ENCODE measurements at places on chromosomes 7 and 10. TPM values are rescaled to one million over a fixed set of nuclear protein-coding genes. Genes with fewer than 3 reads are reported as not detected.

DNA sequence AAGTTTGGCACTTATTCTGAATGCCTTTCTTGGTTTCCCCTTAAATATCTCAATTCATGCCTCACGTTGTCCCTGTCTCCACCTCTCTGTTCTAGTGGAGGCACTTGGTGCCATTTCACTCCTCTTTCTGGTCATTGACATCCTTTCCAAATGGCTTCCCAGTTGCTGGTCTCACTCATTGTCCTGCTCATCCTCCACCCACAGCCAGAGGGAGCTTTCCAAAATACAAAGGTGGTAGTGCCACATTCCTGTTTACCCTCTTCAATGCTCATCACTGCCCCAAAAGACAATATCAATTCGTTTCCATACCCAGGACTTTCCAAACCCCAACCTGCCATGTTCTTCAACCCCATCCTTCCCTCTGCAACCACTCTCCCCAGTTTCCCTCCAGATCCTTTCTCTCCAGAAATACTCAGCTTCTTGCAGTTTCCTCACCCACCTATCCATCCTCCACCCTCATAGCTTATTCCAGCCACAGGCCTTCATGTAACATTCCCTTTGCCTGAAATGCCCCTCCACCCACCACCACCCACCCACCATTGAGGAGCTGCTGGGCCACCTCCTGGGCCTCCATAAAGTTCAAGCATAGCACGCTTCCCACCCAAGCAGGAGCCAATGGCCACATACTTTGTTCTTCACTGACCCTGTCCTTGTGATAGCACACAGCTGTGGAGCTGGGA is 63.1 kb upstream of the ADRB1 start:
- DNase-seq: no peak

GRCh38 chr7:127527561-127527960 is 57.8 kb downstream of the GCC1 start:
- DNase-seq: no peak

- no peak for DNase-seq
Measured at GRCh38 chr7:74287303-74288033, 1.7 kb upstream of the CLIP2 start.

DNA sequence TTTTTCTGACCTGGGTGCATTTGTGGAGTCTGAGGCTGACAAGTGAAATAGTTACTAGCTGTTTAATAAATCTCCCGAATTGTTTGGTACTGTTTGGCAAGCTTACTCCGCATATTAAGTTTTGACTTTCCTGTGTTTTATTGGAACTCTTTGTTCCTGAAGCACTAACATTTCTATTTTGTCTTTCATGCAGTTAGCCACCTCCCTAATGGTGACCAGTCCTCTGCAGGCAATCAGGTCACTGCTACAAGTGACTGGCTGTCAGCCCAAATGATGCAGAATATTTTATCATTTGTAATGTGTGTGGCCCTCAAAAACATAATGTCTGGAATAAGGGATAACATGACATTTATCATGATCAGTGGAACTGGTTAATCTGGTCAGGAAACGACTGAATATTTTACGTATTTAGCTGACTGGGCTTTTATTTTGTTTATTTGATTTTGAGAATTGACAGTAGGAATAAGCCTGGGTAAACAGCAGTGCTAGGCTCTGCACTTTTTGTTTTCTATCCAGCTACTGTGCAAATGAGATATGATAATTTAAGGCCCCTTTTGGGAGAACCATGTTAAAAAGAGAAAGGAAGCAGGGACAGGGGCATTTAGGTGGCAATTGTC is 82.9 kb downstream of the ST7 start:
- DNase-seq: no peak

- no peak for DNase-seq
Measured at GRCh38 chr10:90872648-90873020, 860 bp downstream of the RPP30 start.

GRCh38 chr10:124436191-124436638 is 13.6 kb downstream of the NKX1-2 start:
- DNase-seq: peak; percentile 59

- no peak for DNase-seq
Measured at GRCh38 chr10:61411706-61412105, 41.5 kb downstream of the TMEM26 start.

DNA sequence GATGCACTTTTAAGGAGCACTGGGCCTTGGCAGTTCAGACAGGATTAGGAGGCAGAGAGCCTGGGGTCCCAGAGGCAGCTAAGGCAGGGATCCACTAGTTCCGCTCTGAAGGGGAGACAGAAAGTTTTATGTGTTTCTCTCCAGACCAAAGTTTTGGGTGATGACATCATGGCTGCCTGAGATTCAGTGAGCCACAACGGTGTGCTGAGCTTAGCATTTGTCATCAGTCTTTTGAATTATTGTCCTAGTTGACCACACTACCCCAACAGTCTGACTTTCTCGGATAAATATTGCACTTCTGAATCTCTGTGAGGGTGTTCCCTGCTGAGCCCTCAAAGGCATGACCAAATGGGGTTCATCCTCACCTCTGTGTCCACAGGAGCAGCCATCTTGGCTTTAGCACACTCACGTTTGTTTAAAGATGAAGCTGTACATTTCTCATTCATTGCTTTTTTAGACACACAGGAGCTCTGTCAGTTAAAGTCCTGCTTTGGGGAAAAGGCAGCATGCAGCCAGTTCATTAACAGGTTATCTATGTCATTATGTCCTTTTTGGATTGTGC is 297.7 kb upstream of the LRGUK start:
- DNase-seq: peak; percentile 41

DNA sequence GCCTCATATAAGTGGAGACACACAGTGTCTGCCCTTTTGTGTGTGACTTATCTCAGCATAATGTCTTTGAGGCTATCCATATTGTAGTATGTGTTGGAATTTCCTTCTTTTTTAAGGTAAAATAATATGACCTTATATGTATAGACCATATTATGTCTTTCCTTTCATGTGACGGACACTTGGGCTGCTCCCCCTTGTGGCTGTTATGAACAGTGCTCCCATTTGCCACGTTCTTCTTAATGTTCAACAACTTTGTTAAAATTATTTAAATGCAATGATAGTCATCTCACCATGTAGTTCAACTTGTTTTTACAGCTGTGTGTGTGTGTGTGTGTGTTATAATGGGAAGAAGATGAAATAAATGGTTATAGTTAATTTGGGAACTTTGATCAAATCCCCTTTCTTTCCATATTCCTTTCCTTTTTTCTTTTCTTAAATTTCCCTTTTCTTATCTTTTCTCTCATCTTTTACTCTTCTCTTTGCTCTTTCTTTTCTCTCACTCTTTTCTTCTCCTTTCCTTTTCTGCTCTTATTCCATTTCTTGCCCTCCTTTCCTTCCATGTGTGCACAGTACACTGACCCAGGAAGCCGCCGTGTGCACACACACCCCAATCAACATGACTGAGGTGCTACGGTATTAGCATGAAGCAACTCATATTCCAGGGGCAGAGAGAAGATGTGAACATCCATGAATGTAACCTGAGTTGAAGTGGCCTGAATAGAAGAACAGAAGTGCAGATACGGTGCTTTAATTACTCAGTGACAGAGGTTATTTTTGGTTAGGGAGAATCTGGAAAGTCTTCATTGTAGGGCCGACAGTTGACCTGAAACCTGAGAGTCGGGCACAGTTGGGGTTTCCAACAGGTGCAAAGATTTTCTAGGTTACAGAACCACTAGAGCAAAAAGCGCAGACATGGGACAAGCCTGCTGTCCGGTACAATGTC is 596.6 kb downstream of the SDK1 start:
- peak; percentile 33 for DNase-seq

DNA sequence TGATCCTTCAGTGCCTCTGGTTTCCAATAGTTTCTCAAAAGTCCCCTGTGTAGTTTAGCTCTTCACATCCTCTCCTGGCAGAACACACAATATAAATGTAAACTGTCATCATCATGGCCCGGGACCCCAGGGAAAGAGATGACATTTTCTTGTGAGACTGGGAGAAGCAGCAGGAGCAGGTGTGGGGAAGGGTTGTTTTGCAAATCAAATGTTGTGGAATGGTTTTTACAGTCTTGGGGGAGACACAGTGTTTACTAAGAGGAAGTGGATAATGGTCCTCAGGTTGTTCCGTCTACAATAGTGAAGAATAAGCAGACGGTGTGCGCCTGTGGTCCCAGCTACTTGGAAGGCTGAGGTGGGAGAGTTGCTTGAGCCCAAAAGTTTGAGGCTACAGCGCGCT is 159.1 kb downstream of the SEC23IP start:
- DNase-seq: no peak

- peak; percentile 96 for DNase-seq
Measured at GRCh38 chr7:41696323-41696916, 6.5 kb downstream of the INHBA start.

DNA sequence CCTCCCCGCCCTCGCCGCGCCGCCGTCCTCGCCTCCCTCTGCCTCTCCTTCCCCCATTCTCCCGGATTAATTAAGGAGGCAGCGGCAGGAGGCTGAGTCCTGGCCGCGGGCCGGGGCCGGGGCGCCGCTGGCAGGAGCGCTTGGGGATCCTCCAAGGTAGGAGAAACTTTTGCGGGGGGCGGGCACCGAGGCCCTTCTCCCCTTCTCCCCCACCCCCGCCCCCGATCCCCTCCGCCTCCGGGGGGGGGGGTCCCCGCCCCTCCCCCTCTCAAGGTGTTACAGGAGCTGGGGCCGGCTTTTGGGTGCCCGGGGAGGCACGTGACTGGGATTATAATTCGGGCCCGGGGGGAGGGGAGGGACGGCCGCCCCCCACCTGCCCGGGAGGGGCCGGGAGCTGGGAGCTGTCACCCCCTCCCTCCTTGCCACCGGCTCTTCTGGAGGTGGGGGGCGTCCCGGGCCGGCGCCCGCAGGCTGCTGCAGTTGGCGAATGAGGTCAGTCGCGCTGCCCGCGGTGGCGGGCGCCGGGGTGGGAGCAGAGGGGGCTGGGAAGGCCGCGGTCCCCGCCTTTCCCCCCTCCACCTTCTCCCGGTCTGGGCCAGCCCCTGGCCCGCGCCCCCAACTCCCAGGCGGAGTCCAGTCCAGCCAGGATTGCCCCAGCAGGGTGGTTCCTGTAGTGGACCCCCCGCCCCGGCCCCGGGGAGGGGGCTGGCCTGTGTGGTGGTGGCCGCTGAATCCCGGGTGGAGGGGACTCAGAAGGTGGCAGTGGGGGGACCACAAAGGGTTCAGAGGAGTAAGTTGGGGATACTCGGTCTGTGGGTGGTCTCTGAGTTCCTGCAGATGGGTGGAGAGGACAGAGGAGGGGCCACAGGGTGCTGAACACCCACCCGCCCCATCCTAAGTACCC is 567 bp downstream of the GTF2IRD1 start:
- peak; percentile 14 for DNase-seq

The ZNF655 gene
- total RNA-seq: 107 TPM

The HOXA10 gene
- 15.5 TPM for total RNA-seq

The OR6V1 gene
- not detected for total RNA-seq

The CDC14C gene
- total RNA-seq: not detected

The RPS24 gene
- total RNA-seq: 2,140 TPM

The EPO gene
- total RNA-seq: not detected

The SYT15B gene
- total RNA-seq: 9.3 TPM

The TMEM225B gene
- total RNA-seq: 1.1 TPM

The VAX1 gene
- not detected for total RNA-seq

The GFRA1 gene
- total RNA-seq: 46.3 TPM

The PRKAR2B gene
- 15.4 TPM for total RNA-seq

The ALOX5 gene
- not detected for total RNA-seq
